NCI-H524 (cell line): ENCODE measurements at places on chromosomes 7 and 10.
A peak's percentile ranks its signal among the peaks of the same experiment; 100 is the strongest.

GRCh38 chr7:90266808-90267207, 21.8 kb downstream of the CFAP69 start:
- DNase-seq, result no peak

DNA sequence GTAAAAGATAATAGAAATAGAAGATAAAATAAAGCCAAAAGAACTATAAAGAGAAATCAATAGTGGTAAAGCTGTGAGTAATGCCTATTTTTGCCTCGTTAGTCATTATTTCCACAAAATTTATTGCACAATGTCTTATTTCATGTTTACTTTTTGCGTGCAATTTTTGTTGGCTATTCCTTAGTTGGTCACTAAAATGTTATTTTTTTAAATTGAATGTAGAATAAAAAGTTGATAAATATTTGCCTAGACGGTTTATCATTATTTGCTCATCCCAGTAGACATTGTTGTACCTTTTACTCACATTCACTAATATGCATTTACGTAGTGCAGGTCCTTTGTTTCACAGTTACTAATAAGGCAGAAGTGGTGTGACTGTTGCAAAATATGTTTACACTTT, 227.8 kb upstream of the BMPER start:
- no peak for DNase-seq

- DNase-seq, result no peak
These were observed 682 bp downstream of the TBXAS1 start for GRCh38 chr7:139829775-139830117.

- no peak for DNase-seq
These were observed 152.5 kb downstream of the LCOR start for GRCh38 chr10:96984541-96985131.

DNA sequence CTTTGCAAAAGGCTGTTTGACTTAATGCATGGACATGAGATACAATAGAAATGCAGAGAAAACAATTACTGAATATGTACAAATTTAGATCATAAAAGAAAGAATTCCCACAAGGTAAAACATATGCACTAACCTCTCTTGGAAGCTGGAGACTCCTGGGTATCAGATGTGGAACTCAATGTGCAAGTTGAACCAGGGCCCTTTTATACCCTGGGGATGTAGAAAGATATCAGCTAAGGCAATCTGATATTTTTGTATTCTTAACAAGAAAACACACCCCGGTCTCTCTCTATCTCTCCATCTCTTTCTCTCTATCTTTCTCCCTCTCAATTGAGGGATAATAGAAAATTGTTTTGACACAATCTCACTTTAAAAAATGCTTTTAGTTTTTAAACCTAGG, at the start of gene IDI2:
Gene IDI2, minus strand, starts transcription at position 177 of the 400 bp plus-strand sequence. CDS start 1,136 bp downstream, outside the sequence.
- DNase-seq, result no peak

DNA sequence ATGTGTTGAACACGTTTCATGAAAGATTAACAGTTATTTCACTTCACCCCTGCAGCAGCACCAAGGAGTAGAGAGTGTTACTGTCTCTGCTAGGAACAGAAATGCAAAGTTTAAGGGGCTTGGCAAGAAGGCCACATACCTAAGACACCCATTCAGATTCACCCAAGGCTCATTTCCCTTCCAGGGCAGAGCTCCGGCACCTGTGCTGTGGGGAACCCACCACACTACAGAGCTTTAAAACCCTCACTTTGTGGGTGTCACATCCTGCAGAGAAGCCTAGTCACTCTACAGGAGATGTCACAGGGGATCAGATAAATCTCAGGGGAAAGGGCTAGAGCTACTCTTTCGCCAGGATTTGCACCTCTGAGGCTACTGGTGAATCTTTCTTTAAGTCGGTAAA, 176.1 kb upstream of the KLF6 start:
- DNase-seq, result no peak

GRCh38 chr7:157932498-157933218, 595.9 kb downstream of the DNAJB6 start:
- DNase-seq, result no peak

GRCh38 chr7:136555933-136556332, 312.5 kb upstream of the CHRM2 start:
- peak; percentile 85 for DNase-seq

DNA sequence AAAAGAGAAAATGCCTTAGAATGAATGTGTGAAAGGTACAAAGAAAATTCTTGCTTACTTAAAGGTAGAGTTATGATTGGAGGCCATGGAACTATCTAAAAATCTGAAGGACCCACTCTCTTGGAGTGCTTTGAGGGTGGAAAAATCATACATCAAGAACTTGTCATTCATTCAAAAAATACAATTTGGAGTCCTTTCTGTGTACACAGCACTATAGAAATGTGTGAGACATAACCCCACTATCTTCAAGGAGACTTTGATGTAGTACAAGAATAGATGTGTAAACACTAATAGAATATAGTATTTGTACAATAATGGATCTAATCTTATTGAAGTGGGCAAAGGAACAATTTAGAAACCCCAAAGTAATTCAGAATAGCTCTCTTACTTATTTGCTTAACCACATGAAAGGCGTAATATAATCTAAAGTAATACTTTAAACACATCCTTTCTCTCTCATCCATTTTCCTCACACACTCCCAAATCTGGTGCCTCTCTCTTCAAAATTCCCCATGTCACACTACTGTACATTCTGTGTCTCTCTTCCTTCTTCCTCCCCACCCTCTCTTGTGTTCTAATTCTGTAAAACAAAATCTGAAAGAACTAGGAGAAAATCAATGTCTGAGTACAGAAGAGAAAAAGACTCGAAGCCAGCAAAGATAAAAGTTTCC, 166.7 kb downstream of the DNAJB9 start:
- no peak for DNase-seq

DNA sequence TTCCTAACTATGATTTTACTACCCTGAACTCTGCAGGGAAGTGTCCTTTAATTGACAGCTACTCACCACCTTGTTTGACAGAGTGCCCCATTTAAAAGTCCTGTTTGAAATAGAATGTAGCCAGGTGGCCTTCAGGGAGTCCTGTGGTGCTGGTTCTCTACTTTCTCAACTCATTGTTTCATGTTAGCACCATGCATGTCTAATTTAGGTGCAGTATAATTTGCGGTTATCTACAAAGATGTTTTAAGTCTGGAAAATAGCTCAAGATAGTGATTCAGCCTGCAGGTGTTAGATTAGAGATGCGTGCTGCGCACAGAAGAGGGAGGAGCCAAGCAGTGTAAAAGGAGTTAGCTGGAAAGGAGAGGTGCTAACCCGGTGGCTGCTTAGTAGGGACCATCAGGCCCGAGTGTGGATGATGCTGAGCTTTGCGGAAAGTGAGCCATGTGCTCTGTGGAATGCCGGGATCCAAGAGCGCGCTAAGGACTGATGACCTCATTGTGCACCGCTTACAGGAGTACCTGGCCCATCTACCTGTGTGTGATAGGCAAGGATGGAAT, 1.2 kb downstream of the CCM2 start:
- DNase-seq, result no peak

GRCh38 chr7:88358526-88358838, 51.8 kb upstream of the STEAP4 start:
- no peak for DNase-seq

DNA sequence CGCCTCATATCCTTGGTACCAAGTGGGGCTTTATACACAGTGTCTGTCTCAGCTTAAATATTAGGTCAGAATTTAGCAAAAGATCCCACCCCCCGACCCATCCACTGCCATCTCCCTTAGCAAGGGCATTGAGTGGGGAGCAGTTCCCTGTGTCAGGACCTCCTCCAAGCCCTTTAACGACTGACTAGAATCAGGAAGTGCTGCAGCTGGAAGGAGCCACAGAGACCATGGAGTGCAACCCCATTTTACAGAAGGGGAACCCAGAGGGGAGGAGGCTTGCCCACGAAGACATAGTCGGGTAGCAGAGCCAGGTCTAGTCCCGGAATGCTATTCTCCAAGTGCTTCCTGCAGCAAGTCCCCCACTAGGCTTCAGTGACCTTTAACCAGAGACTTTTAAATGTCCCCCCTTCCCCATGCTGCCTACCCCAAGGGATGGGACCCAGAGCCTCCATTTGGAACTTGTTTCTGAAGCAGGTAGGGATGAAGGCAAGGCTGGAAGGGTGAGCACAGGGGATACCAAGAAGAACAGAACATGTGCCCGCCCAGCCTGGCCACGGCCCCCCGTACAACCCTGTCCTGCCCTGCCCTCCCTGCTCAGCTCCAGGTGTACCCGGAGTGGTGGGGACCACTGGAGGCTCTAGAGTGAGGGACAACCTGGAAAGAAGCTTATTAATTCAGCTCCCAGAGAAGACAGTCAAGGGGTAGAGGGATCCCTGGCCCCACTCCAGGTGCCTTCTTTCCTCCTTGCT, 41.3 kb downstream of the C10orf105 start:
- DNase-seq, result no peak

DNA sequence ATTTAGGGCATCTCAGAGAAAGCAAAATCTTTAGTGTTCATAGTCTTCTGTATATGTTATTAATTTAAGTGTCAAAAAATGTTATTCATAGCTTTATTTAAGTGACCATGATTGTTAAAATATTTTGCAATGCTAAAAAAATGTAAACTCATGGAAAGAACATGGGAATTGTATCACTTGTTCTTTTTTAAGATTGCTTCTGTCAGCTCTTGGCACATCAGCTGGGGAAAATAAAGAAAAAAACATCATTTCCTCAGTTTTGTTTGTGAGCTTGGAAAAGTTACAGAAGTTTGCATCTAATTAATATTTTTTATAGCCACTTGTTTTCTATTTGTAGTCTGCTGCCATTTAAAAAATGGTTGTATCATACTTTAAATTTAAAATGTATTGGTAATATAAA, 285.9 kb upstream of the CSTF2T start:
- no peak for DNase-seq

DNA sequence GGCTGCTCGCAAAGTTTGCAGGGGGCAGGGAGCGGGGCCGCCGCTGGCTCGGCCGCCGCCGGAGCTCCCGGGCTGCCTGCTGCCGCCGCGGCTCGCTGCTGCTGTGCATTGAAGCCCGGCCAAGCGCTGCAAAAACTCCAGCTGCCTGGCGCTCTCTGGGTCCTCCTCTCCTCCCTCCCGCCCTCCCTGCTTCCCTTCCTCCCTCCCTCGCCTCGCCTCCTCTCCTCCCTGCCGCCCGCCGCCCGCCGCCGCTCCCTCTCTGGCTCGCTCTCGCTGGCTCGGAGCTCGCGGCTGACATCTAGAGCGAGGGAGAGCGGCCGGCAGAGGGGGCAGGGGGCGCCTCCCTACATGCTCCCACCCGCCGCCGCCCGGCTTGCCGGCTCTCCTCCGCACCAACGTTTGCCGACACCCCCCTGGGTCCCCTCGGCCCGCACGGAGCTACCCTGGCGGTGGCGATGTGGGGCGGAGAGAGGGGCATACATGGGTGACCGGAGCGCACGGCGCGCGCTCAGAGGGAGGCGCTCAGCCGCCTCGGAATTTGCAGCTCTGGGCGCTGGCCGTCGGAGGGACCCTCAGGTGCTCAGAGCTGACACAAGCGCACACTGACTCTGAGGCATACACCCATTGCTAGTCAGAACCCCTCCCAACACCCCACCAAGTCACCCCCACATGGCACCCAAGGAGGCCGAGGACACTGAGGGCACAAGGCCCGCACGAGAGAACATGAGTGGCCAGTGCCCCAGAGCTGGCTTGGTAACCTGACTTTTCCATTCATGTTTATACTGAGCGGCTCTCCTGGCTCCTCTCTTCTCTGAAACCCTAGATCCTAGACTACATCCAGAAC, 1.2 kb upstream of the PLXNA4 start:
- peak; percentile 58 for DNase-seq

GRCh38 chr10:128875030-128875744, 591.9 kb upstream of the MGMT start:
- DNase-seq, result no peak

GRCh38 chr10:71247414-71247705, 35.0 kb downstream of the UNC5B start:
- no peak for DNase-seq

DNA sequence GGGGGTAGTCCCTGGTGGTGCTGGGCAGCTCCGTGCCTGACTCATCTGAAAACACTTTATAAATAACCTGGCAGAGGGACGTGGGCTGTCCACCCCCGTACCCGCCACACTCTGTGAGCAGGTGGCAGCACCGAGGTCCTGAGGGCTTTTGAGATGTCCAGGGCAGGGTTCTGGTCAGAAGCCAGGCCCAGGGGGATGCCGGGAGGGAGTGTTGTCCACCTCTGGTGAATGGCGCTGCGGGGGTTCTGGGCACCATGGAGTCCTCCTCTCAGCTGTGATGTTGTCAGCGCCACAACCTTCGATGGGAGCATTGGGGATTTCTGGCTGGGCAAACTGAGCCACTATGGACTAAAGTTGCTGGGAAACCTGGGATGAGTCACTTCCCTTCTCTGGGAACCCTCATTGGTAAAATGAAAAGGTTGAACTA, 27.4 kb upstream of the GOLGA7B start:
- no peak for DNase-seq

GRCh38 chr10:124994573-124995473, 52.9 kb downstream of the ZRANB1 start:
- no peak for DNase-seq

GRCh38 chr10:117609095-117609795, 66.7 kb downstream of the EMX2 start:
- no peak for DNase-seq

DNA sequence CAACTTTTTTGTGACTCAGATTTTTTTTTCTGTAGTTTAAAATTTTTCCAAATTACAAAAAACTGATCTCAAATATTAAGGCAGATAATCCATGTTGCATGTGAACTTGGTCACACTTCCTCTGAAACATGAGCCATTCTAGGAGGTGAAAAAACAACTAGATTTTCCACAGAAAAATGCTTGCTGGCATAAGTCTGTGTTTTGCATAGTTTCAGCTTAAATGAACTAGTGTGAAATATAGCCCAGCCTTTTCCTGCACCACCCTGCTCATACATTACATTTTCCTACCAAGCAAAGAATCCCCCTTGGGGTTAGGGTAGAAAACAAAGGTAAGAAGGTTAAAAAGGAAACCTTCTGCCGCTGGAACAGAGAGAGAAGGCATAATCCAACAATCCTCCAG, 48.2 kb downstream of the SLC25A13 start:
- DNase-seq, result no peak

DNA sequence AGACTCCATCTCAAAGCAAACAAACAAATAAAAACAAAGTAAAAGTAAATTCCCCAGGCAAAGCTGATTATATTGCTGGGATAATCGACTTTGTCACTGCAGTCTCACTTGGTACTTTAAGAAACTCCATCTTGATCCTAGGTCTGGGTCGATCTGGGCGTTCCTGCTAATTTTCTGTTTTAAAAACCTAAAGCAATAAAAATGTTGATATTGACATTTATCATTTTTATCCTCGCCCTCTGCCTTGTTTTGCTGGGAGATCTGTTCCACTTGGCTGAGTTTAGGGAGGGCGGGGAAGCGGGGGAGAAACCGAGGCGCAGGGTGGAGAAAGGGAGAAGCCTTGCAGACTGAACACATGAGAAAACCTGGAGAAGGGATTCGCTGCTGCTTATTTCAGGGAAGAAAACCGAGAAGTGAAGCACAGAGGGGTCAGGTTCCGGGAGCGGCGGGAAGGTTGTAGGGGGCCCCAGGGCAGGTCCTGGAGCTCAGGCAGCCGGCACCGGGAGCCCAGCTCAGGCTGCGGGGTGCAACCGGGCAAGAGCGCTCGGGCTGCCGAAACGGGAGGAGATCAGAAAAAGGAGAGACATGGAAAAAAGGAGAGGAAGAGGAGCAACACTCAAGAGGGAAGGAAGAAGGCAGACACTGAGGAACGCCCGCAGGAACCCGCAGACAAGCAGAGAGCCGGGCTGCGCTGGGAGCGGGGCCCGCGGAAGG, 27.3 kb upstream of the KMT2C start:
- DNase-seq, result peak; percentile 56
